Uterus (tissue), 4 donors: ENCODE measurements at places on chromosomes 6 and 20. TPM values are rescaled to one million over a fixed set of nuclear protein-coding genes. Genes with fewer than 3 reads are reported as not detected.
A peak's percentile ranks its signal among the peaks of the same experiment; 100 is the strongest.

The SLPI gene
- 1.0 TPM for total RNA-seq

The HLA-A gene
- total RNA-seq, result 565 TPM

The EYA4 gene
- total RNA-seq, result 8.8 TPM

The SGK2 gene
- not detected for total RNA-seq

The SLC35D3 gene
- total RNA-seq, result not detected

The LY6G6C gene
- not detected for total RNA-seq

The SCGN gene
- total RNA-seq, result not detected

The NKX2-2 gene
- not detected for total RNA-seq

The BMP7 gene
- total RNA-seq, result under 0.01 TPM

DNA sequence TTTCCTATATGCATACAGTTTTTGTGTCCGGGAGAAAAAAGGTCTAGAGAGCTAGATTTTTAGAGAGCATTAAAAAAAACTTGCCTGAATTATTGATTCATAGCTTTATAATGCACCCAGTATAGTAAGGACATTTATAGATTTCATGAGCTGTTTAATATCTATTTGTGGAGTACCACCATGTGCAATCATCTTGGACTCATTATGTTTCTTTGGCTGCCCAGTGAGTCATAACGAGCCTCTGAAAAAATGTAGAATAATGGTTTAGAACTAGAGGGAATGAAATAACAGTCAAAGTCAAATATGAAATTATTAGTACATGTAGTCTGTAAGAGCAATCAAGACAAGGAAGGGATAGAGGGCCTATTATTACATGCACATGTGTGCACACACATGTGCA, 350.0 kb downstream of the CD83 start:
- DNase-seq, result no peak

GRCh38 chr20:34389206-34389953, 26.3 kb downstream of the ITCH start:
- DNase-seq, result no peak

GRCh38 chr20:62267543-62267942, 29.2 kb downstream of the OSBPL2 start:
- DNase-seq, result no peak

- no peak for DNase-seq
Measured at GRCh38 chr6:150745896-150746295, 119.6 kb upstream of the MTHFD1L start.

- DNase-seq, result no peak
Measured at GRCh38 chr6:127637830-127638409, 60.9 kb downstream of the C6orf58 start.

GRCh38 chr6:65199121-65199520, 507.9 kb downstream of the EYS start:
- DNase-seq, result no peak

DNA sequence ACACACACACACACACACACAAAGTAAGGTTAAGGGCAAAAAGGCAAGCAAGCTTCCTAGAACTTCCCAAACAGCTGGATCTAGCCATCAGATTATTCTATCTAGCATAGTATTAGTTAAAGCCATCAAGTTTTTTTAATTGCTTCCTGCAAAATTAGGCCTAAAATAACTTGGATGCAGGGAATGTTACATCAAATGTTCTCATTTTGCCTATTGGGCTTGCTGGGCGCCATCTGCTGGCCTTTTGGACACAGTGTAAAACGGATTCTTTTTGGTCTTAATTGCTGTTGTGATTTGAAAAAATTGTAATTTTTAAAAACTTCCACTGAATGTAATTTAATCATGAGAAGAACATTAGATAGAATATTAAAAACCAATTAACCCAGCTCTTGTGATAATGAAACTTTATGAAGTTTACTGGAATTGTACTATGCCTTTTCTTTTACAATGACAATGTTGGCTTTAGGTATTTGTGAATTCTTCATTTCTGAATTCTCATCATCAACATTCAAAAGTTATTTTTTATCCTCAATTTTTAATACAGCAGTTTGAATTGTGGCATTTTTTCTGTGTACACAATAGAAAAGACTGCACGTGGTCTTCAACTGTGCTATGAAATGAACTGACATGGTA, 6.8 kb downstream of the MKKS start:
- peak; percentile 55 for DNase-seq

DNA sequence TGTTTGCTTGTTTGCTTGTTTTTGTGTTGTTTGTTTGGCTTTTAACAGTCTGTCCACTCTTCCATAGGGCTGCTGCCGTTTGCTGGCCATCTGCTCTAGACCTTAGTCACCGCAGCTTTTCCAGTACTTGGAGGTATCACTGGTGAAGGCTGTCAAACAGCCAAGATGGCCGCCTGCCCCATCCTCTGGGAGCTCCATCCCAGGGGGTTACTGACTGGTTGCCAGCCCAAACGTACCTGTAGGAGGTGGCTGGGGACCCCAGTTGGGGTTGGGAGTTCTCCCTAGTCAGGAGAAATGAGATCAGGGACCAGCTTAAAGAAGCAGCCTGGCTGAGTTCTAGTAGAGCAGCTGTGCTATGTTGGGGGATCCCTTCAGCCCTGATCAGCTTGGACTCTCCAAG, 418.4 kb downstream of the KHDRBS2 start:
- DNase-seq, result no peak

GRCh38 chr6:89079511-89080234, 878 bp upstream of the PNRC1 start:
- DNase-seq, result peak; percentile 61

DNA sequence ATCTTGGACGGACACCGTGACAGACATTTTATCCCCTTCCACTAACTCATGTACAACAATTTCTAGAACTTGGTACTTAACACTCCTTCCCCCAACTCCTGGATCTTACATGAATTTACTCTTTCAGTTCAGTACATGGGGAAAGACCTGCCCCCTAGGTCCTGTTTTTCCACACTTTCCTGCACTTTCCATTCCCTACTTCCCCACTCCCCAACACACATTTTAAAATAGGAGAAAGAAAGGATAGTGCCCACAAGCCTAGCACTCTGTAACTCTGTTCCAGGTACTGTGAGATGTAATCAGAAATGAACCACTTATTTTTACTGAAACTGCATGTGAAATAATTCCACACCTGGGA, 1.3 kb downstream of the ADGRG6 start:
- DNase-seq, result no peak
